ENCODE measurements at places on chromosomes 4 and X.

- no peak for DNase-seq
Measured at GRCh38 chrX:55874807-55875206, 157.3 kb downstream of the RRAGB start.

GRCh38 chrX:18654875-18655836, 16.8 kb downstream of the RS1 start:
- DNase-seq: no peak

DNA sequence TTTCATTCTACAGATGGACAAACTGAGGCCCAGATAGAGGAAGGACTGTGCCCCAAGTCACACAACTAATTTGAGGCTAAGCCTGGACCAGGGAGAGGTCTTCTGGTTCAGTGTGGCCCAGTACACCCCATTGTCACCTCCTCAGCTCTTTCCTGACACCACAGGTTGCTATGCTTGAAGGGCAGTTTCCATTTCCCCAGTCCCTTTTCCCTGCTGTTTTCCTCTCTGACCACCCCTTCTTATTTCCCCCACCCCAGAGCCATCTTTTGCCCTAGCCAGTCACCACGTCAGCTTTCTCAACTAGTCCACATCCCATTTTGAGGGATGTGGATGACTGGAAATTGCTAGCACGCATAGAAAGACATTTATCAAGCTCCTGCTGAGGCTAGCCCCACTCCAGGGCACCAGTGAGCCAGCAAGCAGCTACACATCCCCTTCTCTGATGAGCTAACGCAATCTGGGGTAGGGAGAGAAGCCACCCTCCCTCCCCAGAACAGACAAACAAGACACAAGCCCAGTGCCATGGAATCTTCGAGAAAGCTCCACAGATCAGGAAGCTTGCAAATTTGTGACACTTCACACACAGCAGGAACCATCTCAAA, 1.3 kb downstream of the GABRE start:
- DNase-seq: no peak

GRCh38 chr4:67371615-67372014, 173.7 kb downstream of the CENPC start:
- DNase-seq: no peak
